ENCODE measurements at places on chromosomes 16 and 17.

DNA sequence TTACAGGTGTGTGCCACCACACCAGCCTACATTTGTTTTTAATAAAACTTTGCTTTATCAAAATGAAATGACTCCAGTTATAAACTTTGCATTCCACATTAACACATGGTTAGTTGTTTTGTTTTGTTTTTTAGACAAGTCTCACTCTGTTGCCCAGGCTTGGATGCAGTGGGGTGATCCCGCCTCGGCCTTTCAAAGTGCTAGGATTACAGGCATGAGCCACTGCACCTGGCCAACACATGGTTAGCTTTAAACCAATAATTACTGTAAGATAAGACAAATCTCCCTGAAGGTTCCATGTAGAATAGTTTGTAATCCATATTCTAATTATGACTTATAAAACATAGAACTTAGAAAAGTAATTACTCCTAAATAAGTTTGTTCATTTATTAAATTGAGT, 89.8 kb upstream of the MED13 start:
- no peak for DNase-seq

DNA sequence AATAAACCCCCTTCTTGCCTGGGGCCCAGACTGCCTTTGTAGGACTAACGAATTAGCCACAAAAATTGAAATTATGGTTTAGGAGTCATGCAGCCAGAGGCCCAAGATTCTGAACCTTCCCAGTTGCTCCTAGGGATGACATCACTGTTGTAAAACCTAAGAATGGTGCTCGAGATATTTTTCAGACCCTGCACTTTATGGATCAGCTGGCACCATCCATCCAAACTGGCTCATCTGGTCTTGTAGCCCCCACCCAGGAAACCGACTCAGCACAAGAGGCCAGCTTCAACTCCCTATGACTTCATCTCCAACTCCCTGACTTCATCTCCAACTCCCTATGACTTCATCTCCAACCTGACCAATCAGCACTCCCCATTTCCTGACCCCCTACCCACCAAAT, 10.9 kb upstream of the EVPL start:
- DNase-seq, result no peak

GRCh38 chr17:37747222-37747621, 2.4 kb upstream of the HNF1B start:
- no peak for DNase-seq

- DNase-seq, result no peak
These were observed 93.9 kb downstream of the STH start for GRCh38 chr17:46092991-46093390.

Data from NCI-H460 (cell line).